NCI-H1436 (cell line): ENCODE measurements at places on chromosomes 4 and X.

DNA sequence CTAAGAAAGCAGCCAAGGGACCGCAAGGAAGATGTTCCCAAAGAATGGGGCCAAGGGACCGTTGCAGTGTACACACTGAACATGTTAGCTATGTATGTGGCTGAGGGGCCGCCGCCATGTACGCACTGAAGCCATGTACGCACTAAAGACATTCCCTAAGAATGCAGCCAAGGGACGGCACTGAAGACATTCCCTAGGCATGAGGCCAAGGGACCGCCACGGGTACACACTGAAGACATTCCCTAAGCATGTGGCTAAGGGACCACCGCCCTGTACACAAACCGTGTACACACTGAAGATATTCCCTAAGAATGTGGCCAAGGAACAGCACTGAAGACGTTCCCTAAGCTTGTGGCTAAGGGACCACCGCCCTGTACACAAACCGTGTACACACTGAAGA lies 54.0 kb downstream of the DHRSX start:
- no peak for DNase-seq

- DNase-seq: no peak
These were observed 156.1 kb upstream of the EOLA2 start for GRCh38 chrX:150094375-150094774.

DNA sequence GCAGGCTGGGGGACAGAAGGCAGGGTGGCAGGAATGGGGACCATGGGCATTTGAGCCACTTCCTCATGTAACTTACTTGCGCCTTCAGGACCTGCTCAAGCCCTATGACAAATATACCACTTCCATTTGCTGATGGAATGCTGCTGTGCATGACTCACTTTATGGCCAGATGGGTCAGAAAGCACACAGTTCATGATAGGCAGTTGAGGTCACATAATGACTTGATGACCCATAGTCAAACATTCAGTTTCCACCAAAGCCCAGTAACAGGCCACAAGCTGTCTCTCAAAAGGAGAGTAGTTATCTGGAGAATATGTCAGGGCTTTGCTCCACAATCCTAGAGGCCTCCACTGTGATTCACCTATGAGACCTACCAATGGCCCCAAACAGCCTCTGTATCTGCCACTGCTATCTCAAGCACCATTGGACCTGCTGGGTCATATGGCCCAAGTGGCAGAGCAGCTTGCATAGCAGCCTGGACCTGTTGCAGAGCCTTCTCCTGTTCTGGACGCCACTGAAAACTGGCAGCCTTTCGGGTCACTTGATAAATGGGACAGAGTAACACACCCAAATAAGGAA lies 5.3 kb upstream of the PAPSS1 start:
- DNase-seq: no peak

DNA sequence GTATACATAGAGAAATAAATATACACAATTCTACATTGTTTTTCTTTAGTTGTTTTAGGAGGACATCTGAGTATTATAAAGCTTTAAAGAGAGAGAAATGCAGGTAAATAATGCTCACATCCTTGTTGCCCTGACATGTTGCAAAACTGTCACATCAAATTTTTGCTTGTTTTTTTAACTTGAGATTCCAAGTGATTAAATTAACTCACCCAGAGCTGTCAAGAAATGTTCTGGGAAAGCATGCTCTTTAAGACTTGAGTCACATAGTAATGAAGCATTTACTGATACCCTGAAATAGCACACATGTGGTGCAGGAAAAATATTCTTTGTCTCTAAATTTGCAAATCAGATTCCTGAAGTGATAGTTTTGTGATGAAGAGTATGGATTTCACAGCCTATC lies 665.6 kb downstream of the FSTL5 start:
- DNase-seq: no peak

GRCh38 chr4:3415471-3416141 lies 26.2 kb upstream of the HGFAC start:
- DNase-seq: no peak

DNA sequence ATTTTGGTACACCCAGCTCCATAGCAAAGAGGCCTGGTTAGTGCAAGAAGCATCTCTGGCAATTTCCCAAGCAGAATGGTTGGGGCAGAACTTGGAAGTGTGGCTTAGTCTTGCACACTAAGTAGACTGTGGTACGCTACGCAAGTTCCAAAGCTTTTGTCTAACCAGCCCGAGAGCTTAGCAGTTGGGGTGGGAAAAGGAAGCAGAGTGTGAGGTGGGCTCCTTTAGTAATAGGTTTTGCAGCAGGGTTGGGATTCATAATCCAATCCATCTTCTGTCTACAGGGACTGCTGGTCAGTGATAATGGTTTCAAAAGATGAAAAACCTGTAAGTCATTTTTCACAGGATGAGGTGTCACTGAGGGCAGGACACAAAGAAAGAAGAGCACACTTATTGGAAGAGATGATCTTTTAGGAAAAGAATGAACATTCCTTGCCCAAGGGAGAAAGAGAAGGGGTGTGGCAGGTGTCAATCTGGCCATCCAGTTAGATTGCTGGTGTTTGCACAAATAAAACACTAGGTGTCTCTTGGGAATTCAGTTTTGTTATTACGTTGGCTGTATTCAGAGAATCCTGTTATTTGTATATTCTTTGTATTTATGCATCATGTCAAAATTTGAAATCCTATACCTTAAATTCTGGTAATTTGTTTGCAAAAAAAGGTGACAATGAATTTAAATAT lies 244.3 kb downstream of the GPAT3 start:
- no peak for DNase-seq

DNA sequence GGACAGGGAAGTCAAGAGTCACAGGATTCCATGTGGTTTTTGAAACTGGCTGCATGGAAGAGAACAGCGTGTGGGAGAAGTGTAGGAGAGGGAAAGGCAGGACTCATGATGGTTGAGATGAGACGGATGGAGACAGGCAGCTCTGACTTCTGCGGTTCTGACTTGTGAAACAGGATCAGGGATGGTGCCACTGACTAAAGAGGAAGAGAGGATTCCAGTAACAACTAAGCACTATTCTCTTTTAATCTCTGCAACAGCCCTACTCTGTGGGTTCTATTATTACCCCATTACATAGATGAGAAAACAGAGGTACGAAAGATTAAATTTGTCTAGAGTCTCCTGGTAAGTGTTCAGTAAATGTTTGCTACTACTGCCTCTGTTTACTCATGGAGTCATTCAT lies 156.3 kb downstream of the CBR4 start:
- DNase-seq: no peak

DNA sequence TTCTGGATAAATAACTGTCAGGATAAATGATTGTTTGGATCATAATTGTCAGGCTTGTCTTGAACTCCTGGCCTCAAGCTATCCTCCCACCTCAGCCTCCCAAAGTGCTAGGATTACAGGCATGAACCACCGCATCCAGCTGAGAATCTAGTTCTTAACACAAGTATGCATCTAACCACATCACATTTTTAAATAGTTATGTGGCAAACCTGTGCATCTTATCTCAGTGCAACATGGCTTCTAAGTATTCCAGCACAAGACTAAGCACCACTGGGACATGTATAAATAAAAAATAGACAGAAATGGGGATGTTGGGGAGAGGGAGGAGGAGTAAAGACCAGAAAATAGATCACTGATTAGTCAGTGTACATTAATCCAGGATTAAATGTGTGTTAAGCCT lies 74.7 kb upstream of the TBL1X start:
- no peak for DNase-seq

- no peak for DNase-seq
These were observed 175.8 kb upstream of the NPY2R start for GRCh38 chr4:155032521-155033229.
